BJ (cell line): ENCODE measurements at places on chromosomes 4 and X.

DNA sequence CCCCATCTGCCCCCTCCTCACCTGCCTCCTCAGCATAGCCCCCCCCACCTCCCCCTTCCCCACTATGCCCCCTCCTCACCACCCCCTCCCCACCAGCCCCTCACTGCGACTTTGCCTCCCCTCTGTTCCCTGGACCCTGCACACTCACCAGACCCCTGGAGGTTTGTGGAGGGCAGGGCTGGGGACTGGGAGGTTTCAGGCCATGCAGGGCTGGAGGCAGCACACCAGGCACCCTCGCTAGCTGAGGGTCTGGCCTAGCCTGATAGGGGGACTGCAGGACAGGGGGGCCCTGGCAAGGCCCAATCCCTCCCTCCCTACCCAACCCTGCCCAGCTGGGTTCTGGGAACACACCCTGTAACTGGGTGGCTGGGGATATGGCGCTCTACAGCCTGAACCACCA lies 28.0 kb downstream of the TACC3 start:
- DNase-seq, result no peak

DNA sequence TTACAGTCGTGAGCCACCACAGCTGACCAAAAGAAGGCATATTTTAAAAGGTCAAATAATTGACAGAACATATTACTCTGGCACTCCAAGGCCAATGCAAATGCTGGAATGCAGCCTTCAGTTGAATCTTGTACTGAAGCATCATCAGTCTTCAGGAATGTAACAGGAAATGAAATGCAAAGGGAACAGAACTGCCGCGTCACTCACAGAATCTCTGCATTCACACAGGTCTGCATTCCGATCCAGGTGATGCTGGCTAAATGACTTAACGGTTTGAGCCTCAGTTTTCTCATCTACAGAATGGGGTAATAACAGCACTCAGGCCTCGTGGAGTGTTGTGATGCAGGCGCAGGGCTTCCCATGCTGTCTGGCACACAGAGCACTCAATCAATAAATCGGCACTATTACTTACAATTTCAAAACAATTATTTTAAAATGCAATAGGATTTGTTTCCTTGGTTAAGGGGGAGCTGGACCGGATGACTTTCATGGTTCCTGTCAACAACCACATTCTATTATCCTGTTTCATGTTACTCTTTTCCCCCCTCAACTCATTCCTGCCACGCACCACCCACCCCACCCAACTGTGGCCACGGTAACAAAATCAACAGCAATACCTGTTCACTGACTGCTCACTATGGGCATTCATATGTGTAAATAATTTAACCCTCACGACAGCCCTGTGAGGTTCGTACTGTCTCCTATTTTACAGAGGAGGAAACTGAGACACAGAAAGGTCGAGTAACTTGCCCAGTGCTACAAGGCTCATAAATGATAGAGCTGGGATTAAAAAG lies 32.4 kb downstream of the IGFBP7 start:
- DNase-seq, result no peak

DNA sequence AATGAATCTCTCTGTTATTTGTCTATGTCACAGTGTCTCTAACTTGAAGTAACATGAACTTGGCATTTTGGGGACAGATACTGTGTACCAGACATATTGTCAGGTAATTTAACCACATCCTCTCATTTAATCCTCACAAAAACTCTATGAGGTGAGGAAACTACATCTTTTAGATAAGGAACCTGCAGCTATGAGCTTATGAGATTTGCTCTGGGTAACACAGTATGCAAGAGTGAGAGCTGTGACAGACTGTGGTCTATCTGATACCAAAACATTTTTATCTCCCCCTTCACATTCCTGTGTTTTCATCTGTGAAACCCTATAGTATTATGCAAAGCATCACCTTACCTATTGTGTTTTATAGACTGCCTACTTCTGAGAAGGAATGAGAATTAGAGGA lies 58.4 kb upstream of the HS3ST1 start:
- no peak for DNase-seq

DNA sequence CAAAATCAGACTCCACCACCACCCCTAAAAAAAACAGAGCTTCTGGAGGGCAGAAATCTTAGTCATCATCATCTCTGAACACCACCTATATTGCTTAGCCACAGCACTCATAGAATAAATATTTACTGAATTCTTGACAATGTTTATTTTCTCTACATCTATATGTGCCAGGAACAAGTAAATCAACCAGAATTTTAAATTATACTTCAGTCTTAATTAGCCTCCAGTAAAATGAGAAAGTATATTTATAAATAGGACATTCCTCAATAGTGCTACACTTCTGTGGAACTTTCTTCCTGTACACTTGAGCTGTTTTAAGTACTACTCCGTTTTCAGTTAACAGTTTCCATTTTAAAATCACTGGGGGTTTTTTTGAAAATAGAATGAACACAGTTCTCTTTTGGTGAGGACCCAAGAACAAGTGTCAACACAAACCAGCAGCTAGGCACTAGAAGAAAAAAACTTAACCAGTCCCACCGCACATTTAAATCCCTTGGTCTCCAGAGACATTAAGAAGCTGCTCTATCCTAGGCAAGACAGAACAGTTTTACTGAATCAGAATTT lies 25.5 kb downstream of the SMIM14 start:
- DNase-seq, result no peak

- DNase-seq, result no peak
Measured at GRCh38 chrX:15017491-15017890, 144.3 kb downstream of the MOSPD2 start.

DNA sequence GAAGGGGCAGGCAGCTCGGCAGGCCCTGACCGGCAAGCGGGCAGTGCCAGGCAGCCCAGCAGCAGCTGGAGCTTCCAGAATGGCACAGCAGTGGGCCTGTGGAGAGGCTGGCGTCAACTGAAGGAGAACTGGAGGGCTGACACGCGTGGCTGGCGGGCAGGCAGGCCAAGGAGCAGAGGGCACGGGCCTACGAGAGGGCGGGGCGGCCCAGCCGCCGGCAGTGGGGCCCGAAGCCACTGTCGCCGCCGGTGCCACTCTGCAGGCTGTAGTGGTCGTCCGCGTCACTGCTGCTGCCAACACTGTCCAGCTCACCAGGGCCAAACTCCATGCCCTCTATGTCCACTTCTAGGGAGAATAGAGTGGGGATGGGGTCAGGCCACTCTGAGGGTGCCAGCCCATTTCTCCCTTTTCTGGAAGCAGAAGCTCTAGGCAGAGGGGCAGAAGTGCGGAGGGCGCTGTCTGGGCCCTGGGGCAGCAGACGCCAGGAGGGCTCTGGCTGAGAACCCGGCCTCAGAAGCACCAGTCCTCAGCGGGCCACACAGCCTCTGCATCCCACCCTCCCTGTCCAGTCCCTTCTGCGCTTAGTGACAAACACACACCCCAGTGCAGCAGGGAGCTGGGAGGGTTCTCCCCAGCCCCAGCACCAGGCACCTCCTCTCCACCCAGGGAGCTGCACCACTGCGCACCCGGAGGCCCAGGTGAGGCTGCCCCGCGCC lies 8.6 kb upstream of the HAUS3 start:
- DNase-seq, result no peak

DNA sequence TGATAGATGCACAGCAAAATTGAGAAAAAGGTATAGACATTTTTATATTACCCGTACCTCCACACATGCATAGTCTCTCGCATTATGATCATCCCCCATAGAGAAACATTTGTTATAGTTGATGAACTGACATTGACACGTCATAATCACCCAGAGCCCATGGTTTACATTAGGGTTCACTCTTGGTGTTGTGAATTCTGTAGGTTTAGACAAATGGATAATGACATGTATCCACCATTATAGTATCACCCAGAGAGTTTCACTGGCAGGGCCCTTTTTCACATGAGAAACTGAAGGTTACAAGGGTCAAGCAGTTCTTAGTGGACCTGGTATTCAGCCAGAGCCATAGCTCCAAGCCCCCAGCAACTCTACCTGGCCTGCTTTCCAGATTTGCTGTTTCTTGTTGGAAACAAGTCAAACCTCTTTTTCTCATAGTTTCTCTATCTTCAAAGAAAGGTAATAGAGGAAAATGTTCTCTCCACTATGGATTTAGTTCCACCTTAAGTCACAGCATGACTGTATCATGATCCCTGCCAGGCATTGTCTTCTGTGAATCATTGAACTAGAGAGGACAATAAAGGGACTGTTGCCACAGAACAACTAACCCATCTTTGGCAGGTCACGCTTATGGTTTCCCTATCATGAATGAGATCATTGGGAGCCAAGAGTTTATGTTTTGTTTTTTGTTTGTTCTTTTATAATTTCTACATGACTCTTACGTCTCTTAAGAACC lies 64.0 kb downstream of the HHIP start:
- DNase-seq, result no peak

GRCh38 chr4:155047755-155048154 lies 160.7 kb upstream of the NPY2R start:
- DNase-seq, result no peak

- no peak for DNase-seq
Measured at GRCh38 chr4:122819708-122820449, 6.8 kb upstream of the FGF2 start.

GRCh38 chr4:79831119-79831528 lies 241.9 kb downstream of the ANTXR2 start:
- no peak for DNase-seq

DNA sequence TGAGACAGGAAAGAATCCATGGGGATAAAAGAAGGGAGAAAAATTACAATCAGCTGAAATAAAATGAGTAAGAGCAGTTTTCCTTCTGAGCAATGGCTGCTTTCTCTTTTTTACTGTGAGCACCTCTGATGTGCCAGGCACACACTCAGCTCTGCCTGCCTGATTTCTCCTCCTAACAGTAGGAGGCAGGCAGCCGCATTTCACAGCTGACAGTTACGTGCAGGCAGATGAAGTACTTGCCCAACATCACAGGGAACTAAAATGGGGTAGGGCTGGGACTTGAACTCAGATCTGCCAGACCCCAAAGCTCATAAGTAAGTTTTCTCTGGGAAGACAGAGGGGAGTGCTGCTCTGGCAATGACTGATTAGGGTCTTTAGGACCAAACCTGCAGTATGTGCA lies 54.6 kb downstream of the C4orf50 start:
- no peak for DNase-seq

- DNase-seq, result no peak
Measured at GRCh38 chrX:9855561-9856283, 69.5 kb downstream of the SHROOM2 start.

DNA sequence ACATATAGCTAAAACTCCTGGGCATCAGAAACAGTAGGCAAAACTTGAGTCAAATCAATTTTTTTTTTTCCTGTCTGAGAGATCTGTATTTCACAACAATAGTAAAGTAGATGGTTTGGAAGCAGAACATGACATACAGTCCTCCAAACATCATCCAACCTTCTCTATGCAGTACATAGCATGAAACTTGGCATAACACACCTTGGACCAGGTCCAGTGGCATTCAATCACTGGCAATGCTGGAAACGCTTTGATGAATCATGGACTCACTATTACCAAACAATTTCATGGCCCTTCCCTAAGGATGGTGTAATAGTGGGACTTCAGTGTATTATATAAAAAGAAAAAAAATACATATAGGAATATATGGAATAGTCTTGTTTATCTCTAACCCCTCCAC lies 154.6 kb downstream of the FMR1NB start:
- no peak for DNase-seq

DNA sequence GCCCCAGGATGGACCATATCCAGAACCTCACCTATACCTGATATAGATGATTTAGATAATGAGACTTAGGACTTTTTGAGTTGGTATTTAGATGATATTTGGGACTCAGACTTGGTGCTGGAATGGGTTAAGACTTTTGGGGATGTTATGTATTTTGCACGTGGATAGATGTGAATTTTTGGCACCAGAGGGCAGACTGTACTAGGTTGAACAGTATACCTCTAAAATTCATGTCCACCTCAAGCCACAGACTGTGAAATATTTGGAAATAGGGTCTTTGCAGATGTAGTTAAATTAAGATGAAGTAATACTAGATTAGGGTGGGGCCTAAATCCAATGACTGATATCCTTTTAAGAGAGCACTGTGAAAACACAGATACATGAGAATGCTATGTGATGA lies 15.6 kb downstream of the RBM41 start:
- DNase-seq, result no peak

GRCh38 chr4:13627178-13627605 lies 333 bp downstream of the BOD1L1 start:
- DNase-seq, result no peak

GRCh38 chr4:55077577-55077976 lies 47.8 kb downstream of the KDR start:
- DNase-seq, result no peak

DNA sequence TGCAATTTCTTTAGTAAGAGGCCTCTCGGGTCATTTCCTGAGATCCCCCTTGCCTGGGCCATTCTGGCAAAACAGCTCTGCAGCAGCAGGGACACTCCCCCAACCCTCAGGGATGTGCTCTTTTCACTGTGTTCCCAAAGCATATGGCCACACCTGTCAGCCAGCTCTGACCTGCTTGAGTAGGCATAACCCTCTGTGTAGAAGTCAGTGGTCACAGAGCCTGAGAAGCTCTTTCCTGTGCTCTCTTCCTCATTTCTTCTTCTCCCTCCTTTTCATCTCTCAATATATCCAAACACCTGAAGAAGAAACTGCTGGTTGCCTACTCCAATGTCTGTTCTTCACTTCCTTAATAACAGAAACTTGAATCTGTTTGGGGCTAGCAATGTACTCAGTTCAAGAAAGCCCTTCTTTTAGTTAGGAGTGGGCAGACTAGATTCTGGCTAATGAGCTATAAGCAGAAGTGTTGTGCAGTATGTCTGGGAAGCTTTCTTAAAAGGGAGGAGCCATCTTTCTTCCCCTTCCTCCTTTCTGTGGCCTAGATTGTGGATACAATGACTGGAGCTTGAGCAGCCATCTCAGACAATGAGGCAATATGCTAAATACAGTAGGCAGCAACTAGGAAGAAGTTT lies 73.3 kb downstream of the PRPS1 start:
- DNase-seq, result no peak

- DNase-seq, result no peak
Measured at GRCh38 chrX:39163581-39164126, 362.4 kb downstream of the MID1IP1 start.
